Naive thymus-derived CD8-positive, alpha-beta T cell (primary cell): ENCODE measurements at places on chromosomes 11 and 22. TPM values are rescaled to one million over a fixed set of nuclear protein-coding genes. Genes with fewer than 3 reads are reported as not detected.

- no peak overlapping the region for H3K27ac ChIP-seq
- DNase-seq = no peak
- peaks cover 10% of the 10 kb centered on the region for H3K27me3 ChIP-seq
- H3K4me1 ChIP-seq = no peaks in the 10 kb centered on the region
- no peak overlapping the region for H3K4me3 ChIP-seq
Observed at GRCh38 chr11:78651923-78652842, 77.5 kb upstream of the NARS2 start.

DNA sequence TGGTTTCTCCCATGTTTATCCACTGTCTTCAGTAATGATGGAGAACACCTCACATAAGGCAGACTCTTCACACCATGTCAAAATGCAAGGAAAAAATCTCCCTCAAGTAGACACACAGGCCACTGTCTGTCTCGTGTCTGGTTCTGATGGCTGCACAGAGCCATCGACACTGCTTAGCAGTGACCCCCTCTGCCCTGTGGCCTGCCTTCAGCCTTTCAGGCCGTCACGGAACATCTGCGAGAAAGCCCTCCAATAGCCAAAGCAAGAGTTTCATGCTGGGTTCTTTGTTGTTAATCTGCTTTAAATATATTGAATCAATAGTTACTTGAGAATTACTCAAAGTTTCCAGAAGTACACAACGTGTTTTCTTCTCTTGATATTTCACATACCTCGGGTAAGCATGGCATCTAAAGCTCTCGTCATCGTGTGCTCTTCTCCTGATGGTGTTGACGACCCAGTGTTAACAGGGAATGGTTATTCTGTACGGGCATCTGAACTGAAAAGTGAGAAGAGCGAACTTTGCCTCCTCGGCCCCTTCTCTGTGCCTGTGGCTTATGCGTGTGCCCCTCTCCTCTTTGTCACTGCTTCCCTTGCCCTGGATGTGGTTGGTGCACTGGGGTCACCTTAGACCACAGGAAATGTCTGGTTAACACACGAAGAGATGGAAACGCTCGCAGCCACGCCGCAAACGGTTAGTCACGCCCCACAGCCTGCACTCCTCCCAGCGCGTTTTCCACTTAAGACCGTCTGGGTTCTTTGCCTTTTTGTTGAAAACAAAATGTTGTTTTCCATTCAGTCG is 33.4 kb upstream of the CTTN start:
- H3K36me3 ChIP-seq = peaks cover 9% of the 10 kb centered on the region
- peak overlapping the region; percentile 9 for H3K27ac ChIP-seq
- no peaks in the 10 kb centered on the region for H3K27me3 ChIP-seq
- peak; percentile 12 for DNase-seq
- peak overlapping the region; percentile 72 for H3K4me3 ChIP-seq

- H3K36me3 ChIP-seq = no peaks in the 10 kb centered on the region
- no peak overlapping the region for H3K27ac ChIP-seq
- H3K4me3 ChIP-seq = no peak overlapping the region
- peaks cover 4% of the 10 kb centered on the region for H3K27me3 ChIP-seq
- H3K4me1 ChIP-seq = no peaks in the 10 kb centered on the region
- DNase-seq = no peak
Observed at GRCh38 chr11:29707924-29708323, 308.9 kb downstream of the KCNA4 start.

GRCh38 chr11:57462597-57462996 is 2.3 kb downstream of the RTN4RL2 start:
- peaks cover 16% of the 10 kb centered on the region for H3K4me1 ChIP-seq
- peaks cover 17% of the 10 kb centered on the region for H3K27me3 ChIP-seq
- no peaks in the 10 kb centered on the region for H3K36me3 ChIP-seq
- no peak for DNase-seq
- H3K27ac ChIP-seq = no peak overlapping the region
- peak overlapping the region; percentile 25 for H3K4me3 ChIP-seq

DNA sequence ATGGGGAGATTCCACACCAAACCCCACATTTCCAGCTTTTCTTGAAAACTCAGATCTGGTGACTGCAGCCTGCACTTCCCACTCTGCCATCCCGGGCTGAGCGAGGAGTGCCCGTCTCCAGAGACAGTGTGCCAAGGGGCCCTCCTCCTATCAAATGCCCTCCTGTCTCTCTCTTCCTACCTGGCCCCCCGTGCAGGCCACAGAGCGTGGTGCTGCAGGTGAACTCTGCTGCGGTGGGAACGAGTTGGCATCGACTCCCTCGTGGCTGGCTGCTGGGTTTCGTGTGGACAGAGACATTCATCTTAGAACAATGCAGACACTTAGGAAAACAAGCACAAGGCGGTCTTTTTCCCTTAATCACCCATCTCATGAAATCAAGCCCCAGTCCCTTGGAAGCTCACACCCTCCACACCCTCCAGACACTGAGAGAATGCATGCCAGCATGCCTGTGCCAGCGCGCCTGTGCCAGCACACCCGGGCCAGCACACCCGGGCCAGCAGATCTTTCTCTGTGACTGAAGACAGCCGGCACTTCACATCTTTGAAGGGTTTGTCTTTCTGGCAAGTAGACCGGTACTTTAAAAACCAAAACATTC is 65.0 kb downstream of the PARVB start:
- DNase-seq = no peak
- no peaks in the 10 kb centered on the region for H3K36me3 ChIP-seq
- H3K4me1 ChIP-seq = peaks cover 10% of the 10 kb centered on the region
- H3K27me3 ChIP-seq = no peaks in the 10 kb centered on the region

- no peak overlapping the region for H3K4me3 ChIP-seq
- no peak overlapping the region for H3K27ac ChIP-seq
- no peaks in the 10 kb centered on the region for H3K4me1 ChIP-seq
- peaks cover 13% of the 10 kb centered on the region for H3K27me3 ChIP-seq
Observed at GRCh38 chr11:126546191-126546590, 190.7 kb downstream of the ST3GAL4 start.

DNA sequence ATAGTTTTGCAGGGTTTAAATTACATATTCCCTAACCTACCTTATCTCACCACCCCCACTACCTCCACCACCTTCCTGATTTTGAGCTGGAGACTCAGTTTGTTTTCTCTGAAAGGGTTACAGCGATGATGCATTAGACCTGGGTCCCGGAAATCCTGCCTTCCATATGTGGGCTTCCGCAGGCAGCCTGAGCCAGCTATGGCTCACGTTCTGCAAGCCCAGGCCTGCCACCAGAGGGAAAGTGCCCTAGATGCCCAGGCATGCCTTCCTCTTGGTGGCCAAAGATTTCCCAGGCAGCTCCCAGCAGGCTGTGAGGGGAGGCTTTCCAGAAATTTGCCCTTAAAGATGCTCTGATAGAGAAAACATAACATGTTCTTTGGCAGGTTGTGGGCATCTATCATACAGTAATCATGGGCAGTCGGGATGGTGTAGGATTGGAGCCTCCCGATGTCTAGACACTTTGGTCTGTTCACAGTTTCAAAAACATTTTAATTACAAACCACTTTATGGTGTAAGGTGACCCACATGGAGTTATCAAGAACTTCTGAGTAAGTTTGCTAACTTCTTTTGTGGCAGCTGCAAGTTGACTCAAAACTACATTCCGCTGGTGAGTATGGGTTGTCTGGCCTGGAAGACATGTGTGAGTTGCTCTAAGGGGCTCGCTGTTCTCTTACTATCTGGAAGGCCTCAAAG is 79.3 kb downstream of the MICAL2 start:
- no peak overlapping the region for H3K4me3 ChIP-seq
- H3K4me1 ChIP-seq = peaks cover 31% of the 10 kb centered on the region
- no peaks in the 10 kb centered on the region for H3K27me3 ChIP-seq
- DNase-seq = no peak
- no peaks in the 10 kb centered on the region for H3K36me3 ChIP-seq

DNA sequence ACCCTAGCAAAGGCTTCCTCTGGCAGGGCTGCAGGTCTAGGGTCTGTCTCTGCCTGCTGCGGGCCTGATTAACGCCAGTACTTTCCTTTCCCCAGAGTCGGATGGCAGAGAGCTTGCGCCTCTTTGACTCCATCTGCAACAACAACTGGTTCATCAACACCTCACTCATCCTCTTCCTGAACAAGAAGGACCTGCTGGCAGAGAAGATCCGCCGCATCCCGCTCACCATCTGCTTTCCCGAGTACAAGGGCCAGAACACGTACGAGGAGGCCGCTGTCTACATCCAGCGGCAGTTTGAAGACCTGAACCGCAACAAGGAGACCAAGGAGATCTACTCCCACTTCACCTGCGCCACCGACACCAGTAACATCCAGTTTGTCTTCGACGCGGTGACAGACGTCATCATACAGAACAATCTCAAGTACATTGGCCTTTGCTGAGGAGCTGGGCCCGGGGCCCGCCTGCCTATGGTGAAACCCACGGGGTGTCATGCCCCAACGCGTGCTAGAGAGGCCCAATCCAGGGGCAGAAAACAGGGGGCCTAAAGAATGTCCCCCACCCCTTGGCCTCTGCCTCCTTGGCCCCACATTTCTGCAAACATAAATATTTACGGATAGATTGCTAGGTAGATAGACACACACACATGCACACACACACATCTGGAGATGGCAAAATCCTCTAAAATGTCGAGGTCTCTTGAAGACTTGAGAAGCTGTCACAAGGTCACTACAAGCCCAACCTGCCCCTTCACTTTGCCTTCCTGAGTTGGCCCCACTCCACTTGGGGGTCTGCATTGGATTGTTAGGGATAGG is 18.6 kb downstream of the RSPH14 start:
- no peak for DNase-seq
- H3K4me1 ChIP-seq = peaks cover 10% of the 10 kb centered on the region
- H3K27ac ChIP-seq = no peak overlapping the region
- no peaks in the 10 kb centered on the region for H3K36me3 ChIP-seq

DNA sequence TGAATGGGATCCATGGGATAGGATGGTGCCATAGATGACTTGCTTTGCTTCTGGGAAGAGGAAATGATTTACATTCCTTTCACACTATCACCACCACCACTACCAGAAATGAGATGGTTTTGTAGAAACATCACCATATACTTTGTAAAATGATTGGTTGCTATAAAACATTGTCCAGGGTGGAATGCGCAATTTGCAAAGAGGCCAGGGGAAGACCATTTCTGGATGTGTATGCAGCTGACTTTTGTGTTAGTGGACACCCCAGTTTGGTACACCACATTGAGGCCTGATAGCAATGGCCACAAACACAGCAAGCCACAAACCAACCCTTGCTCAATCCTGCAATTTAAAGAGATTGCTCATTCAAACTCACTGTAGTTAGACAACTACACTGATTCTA is 56.7 kb upstream of the RCN1 start:
- no peak for DNase-seq
- H3K4me1 ChIP-seq = no peaks in the 10 kb centered on the region
- no peak overlapping the region for H3K4me3 ChIP-seq
- peaks cover 10% of the 10 kb centered on the region for H3K27me3 ChIP-seq
- H3K36me3 ChIP-seq = no peaks in the 10 kb centered on the region

GRCh38 chr22:38132136-38132535 is 21.7 kb upstream of the BAIAP2L2 start:
- H3K36me3 ChIP-seq = peaks cover 9% of the 10 kb centered on the region
- no peaks in the 10 kb centered on the region for H3K27me3 ChIP-seq
- H3K27ac ChIP-seq = no peak overlapping the region
- H3K4me1 ChIP-seq = no peaks in the 10 kb centered on the region
- no peak for DNase-seq
- no peak overlapping the region for H3K4me3 ChIP-seq

GRCh38 chr11:575313-575995 is 816 bp upstream of the PHRF1 start:
- peak overlapping the region; percentile 89 for H3K27ac ChIP-seq
- H3K36me3 ChIP-seq = no peaks in the 10 kb centered on the region
- peak overlapping the region; percentile 87 for H3K4me3 ChIP-seq
- no peak for DNase-seq
- peaks cover 47% of the 10 kb centered on the region for H3K4me1 ChIP-seq

DNA sequence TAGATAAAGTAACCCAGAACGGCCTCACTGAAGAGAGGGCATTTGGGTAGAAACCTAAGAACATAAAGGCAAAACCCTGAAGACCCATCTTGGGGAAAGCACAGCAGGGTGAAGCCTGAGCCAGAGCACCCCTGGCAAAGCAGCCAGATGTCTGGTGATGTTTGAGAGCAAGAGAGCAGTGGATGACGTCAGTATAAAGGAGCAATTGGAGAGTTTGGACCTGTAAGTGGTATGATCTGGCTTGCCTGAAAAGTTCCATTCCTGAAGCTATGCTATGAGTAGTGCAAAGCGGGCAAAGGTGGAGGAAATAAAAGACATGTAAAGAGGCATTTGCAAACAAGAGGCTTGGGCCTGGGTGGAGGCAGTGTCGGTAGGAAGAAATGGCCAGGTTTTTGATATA is 167.8 kb downstream of the MSANTD4 start:
- H3K27me3 ChIP-seq = peaks cover 7% of the 10 kb centered on the region
- no peaks in the 10 kb centered on the region for H3K36me3 ChIP-seq
- H3K27ac ChIP-seq = no peak overlapping the region
- no peak overlapping the region for H3K4me3 ChIP-seq

GRCh38 chr11:78741741-78742140 is 167.1 kb upstream of the NARS2 start:
- H3K27ac ChIP-seq = no peak overlapping the region
- no peaks in the 10 kb centered on the region for H3K36me3 ChIP-seq
- H3K4me3 ChIP-seq = no peak overlapping the region
- H3K27me3 ChIP-seq = peaks cover 2% of the 10 kb centered on the region

DNA sequence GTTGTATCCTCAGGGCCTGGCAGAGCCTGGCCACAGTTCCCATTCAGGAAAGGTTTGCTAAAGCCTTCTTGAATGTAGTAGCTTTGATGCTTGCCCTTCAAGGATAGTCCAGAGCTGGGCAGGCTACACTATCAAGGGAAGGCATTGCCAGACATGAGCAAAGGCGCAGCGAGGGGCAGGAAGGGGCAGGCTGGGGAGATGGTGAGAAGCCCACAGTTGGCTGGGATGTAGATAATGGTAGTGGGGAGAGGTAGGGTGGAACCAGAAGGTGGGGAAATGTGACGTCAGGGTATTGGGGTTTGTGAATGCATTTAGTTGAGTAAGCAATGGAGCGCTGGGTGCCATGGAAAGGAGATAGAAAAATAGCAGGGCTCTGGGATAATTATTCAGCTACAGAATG is 28.6 kb downstream of the LRRC32 start:
- no peak overlapping the region for H3K4me3 ChIP-seq
- no peaks in the 10 kb centered on the region for H3K36me3 ChIP-seq
- peaks cover 6% of the 10 kb centered on the region for H3K4me1 ChIP-seq

The IGLL1 gene
- polyA plus RNA-seq = not detected

The GAS2 gene
- polyA plus RNA-seq = 5.0 TPM

The CCDC83 gene
- not detected for polyA plus RNA-seq

The ALKBH3 gene
- polyA plus RNA-seq = 40.4 TPM

The ATG2A gene
- 4.2 TPM for polyA plus RNA-seq

The GGTLC3 gene
- polyA plus RNA-seq = not detected

The KRTAP5-1 gene
- not detected for polyA plus RNA-seq

The TP53AIP1 gene
- polyA plus RNA-seq = not detected
